Muscle of back (tissue), 13 donors: ENCODE measurements at places on chromosomes 11 and 22. TPM values are rescaled to one million over a fixed set of nuclear protein-coding genes. Genes with fewer than 3 reads are reported as not detected.

Gene GRAMD1B
- 6.3 TPM for polyA plus RNA-seq

Gene SCGB2A2
- polyA plus RNA-seq: not detected

Gene KIRREL3
- 1.2 TPM for polyA plus RNA-seq

Gene MS4A3
- polyA plus RNA-seq: 0.60 TPM

Gene CALCA
- not detected for polyA plus RNA-seq

Gene ACRV1
- 0.31 TPM for polyA plus RNA-seq

Gene DLG2
- 12.1 TPM for polyA plus RNA-seq

Gene MMP13
- not detected for polyA plus RNA-seq
